ENCODE measurements at places on chromosomes 16 and 17.

DNA sequence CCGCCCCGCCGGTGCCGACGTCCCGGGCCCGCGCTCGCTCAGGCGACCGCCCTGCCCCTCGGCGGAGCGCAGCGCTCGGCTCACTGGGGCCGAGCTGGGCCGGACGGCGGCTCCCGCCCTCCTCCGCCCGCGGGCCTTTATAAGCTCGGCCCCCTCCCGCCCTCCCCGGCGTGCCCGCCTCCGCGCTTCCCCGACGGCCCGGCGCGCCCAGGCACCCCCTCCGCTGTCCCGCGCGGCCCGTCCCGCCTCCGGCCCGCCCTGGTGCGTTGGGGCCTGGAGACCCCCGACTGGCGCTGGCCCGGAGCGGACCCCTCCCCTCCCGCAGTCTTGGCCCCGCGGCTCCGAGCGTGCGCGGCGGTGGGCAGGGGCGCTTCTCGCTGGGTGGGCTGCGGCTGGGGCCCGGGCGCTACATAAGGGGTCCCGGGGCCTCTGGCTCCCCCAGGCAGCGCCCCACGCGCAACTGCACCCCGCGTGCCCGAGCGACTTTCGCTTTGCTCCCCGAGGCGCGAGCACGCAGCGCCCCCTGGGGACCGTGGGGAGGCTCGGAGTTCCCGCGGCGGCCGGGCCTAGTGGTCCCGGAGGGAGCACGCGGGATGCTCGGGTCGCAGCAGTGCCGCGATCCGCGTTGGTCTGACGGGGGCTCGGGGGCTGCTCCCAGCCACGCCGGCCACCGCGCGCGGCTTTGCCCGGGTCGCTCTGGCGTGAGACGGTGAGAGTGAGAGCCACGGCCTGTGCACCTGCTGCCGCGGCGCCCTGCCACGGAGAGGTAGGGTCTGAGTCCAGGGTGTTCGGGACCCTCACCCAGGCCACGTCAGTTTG, at the start of gene PIEZO1:
Gene PIEZO1 (minus strand): TSS at position 115 of the 819 bp plus-strand sequence. CDS start 256 bp downstream, outside the sequence.
- DNase-seq: no peak

GRCh38 chr17:80899402-80900268, 92.0 kb upstream of the CHMP6 start:
- DNase-seq: no peak

DNA sequence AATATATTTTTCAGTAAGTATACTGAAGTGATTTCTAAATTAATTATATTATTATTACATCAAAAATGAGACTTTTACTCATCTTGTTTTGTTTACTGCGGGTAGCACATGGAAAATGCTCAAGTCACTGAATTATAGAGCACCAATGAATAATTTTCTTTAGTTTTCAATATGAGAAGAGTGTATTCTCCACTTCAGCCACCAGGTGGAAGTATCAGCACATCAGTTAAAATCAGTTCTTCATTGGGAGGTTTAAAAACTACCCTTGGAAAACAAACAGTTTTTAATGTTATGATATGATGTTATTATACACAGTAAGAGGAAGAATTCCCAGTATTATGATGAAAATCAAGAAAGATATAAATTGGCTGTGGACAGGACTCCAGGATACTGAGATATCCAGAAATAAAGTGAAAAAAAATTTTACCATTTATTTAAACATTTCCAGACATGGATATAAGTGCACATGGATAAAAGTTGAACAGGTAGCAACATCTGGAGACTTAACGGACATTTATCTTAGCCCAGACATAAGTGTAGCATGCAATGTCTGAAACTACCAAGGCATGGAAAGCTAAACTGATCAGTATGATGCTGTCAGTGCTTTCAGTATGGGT, 467.3 kb downstream of the KCNJ2 start:
- no peak for DNase-seq

GRCh38 chr17:40558300-40558889, 6.9 kb downstream of the CCR7 start:
- DNase-seq: no peak

GRCh38 chr17:16980813-16981731, 9.2 kb upstream of the TNFRSF13B start:
- DNase-seq: no peak

DNA sequence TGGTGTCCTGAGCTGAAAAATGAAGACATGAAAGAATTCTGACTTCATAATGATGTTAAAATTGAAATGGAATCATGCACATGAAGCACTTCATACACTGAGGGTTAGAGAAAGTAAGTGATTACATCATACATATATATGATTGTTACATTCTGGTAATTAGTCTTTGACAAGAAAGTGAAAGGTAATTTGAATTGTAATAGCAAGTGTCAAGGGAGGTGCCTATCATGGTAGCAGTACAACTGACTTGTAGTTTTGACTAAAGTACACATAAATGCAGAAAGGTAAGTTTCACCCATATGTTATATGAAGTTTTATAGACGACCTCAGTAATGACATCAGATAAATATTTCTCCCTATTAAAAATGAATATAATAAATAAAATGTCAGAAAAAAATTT, 1325.0 kb upstream of the GOT2 start:
- no peak for DNase-seq

DNA sequence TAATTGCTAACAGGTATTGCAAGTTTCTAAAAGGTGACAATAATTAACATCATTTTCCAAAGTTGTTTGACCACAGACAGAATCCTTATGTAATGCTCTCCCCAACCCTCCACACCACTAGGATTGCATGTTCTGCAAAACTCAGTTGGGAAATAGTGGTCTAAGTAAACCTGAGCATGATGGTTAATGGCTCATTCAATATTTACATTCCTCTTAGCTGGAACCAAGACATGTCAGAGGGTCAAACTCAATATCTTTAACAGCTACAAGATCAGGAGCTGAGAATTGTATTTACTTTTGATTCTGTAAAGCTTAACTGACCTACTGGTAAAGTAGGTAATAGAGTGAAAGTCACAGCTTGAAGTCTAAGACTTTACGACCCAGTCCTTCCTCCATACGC, 10.2 kb downstream of the MFSD6L start:
- DNase-seq: no peak

DNA sequence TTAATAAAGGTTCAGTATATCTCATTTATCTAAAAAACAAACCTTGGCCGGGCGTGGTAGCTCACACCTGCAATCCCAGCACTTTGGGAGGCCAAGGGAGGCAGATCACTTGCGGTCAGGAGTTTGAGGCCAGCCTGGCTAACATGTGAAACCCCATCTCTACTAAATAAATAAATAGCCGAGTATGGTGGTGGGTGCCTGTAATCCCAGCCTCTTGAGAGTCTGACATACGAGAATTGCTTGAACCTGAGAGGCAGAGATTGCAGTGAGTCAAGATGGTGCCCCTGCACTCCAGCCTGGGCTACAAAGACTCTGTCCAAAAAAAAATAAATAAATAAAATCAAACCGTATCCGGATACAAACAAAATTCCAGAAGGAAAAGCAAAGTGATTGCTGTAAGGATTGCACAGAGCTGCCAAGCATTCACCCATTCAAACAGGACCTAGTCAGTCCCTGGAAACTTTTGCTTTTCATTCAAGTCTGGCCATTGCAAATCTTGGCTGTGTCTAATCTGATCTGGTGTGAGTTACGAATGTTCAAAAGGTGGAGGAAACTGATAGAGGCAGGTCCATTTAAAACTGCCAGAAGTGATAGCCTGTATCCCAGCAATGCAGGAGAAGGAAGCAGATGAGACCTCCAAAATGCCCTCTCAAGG, 102.5 kb upstream of the CLEC3A start:
- no peak for DNase-seq

GRCh38 chr16:11315510-11315909, 29.7 kb upstream of the RMI2 start:
- no peak for DNase-seq

DNA sequence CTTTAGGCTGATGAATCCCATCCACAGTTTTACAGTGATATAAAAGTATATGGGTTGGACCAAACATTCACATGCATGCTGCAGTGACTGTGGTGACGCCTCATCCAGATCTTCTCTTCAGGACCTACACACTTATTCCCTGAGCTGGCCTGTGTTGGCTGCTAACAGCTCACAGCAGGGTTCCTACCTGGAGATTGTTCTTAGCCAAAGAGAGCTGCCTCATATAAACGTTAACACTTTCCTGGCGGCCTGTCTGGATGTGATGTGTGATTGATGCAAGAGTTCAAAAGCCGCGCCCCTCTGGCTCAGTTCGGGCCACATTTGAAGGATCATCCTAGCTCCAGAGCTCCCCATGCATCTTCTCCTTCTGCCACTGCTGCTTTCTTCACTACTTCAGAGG, 93.0 kb upstream of the NETO2 start:
- DNase-seq: no peak

- no peak for DNase-seq
Measured at GRCh38 chr17:19363460-19364035, 1.0 kb upstream of the B9D1 start.

GRCh38 chr17:46123607-46124006, 69.6 kb downstream of the KANSL1 start:
- no peak for DNase-seq

DNA sequence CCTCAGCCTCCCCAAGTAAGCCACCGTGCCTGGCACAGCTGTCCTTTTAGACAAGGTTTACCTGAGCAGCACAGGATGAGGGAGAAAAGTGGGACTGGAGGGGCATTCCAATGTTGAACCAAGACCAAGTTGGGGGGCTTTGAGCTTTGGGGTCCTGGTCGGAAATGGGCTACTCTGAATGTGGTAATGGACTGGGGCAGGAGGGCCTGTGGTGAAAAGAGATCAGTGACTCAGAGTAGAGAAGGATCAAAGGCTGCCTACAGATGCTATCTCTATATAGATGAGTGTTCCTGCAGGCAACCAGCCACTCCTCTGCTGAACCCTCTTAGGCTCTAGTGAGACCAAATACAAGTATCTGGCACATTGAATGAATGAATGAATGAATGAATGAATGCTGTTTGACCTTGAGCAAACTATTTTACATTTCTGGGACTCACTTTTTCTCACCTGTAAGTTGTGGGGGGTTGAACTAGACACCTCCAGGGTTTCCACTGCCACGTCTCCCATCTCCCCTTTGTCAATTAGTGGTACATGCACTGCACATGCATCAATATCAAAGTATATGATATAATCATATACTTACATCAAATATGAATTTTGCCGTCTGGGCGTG, 26.3 kb upstream of the ETV4 start:
- DNase-seq: peak; percentile 30

- no peak for DNase-seq
Measured at GRCh38 chr17:50181144-50181543, 15.3 kb downstream of the SGCA start.

GRCh38 chr17:71224824-71225575, 895.8 kb upstream of the SOX9 start:
- no peak for DNase-seq

DNA sequence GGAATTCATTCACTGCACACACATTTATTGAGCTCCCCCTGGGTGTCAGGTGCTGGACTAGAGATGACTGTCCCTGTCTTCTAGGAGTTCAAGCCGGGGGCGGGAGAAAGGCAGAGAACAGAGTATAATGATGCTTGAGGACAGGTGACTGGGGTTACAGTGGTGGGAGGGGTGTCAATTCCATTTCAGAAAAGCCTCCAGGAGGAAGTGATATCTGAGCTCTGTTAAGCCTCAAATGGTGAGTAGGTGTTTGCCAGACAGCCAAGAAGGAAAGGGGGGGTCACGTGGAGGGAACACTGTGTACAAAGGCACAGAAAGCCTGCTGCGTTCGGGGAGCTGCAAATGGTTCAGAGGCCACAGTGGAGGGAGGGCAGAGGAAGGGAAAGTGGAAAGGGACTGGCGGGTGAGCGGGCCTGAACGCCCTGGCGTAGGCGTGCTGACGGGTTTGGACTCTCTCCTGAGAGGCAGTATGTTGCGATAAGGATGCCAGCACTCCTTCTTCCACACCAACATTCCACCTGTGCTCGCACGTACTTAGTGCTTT, 9.7 kb upstream of the NXPH3 start:
- no peak for DNase-seq

GRCh38 chr17:80262291-80262690, 1.6 kb downstream of the RNF213 start:
- no peak for DNase-seq

DNA sequence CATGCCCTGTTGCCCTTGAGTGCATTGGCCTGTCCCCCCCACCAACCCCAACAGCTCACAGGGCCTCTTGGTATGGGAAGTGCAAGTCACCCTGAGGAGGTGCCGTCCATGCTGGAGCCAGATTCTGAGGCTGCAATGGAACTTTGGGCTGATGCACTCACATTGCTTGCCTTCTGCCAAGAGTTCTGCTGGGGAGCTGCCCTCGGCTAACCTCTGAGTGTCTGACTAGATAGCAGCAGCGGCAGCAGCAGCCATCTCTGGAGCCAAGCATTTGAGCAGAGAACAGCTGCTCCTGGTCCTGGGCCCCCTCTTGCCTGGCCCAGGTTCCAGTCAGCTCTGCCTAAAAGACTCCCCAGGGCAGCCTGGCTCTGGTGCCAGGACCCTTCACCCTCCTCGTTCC, 61.5 kb downstream of the GNAO1 start:
- DNase-seq: no peak

GRCh38 chr16:74372369-74372768, 3.7 kb upstream of the NPIPB15 start:
- DNase-seq: no peak

DNA sequence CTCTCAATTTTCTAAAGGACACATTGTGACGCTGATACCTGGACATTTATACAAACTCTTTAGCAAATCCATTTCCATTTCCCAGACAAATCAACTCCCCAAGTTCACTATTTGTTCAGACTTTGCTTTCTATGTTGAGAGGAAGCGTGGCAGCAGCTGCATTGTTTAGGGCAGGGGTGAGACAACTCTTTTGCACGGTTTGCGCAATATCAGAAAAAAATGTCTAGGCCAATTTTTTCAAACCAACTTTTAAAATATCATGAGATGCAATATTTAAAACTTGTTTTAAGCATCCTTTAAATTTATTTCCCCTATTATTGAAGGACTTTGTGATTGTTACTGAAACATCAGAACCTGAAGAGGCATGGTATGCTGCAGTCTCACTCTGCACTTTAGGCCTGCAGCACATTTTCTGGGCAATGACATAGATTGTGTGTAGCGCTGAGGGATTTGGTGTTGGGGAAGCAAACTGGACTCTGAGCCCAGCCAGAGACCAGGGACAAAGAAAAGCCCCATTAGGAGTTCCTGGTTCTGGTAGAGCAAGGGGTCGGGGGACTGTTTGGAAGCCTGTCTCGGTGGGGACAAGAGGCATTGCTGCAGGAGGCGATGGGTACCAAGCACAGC, 6.4 kb upstream of the CCDC182 start:
- no peak for DNase-seq
